ENCODE measurements at places on chromosomes 5 and 9. TPM values are rescaled to one million over a fixed set of nuclear protein-coding genes. Genes with fewer than 3 reads are reported as not detected.

DNA sequence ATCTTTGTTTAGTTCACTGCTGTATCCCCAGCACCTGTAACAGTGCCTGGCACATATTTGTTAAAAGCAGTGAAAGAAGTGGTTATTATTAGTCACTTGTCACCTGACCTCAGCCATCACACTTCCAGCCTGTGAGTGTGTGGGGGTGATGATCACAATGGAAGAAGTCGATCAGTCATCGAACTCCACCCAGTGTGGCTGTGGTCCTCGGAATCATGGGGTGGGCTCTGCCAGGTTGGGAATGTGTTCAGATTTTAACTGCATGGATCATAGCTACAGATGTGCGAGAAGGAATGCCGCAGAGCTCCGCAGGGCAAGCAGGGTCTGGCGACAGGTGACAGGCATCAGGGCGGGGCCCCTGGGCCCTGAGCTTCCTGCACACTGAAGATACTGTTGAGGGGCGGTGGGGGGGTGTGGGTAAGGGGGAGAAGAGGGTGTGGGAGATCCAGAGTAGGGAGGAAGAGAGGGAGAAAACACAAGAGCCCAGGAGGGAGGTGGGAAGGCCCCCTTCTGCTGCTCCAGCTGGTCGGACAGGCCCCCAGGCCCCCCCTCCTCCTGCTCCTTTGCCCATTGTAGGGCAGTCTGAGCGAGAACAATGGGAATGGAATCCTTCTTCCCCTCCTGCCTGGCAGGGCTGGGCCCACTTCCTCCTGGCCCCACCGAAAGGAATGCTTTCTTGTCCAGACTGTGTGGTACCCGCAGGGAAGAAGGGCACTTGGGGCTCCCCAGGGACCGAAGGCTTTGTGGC is 89.6 kb downstream of the SPRY4 start:
- no peaks in the 10 kb centered on the region for H3K27me3 ChIP-seq
- no peak for DNase-seq
- no peak overlapping the region for H3K4me3 ChIP-seq
- H3K4me1 ChIP-seq = peaks cover 4% of the 10 kb centered on the region

GRCh38 chr9:70427161-70427945 is 12.9 kb upstream of the KLF9 start:
- H3K27me3 ChIP-seq = no peaks in the 10 kb centered on the region
- no peak for DNase-seq
- no peak overlapping the region for H3K27ac ChIP-seq
- H3K36me3 ChIP-seq = no peaks in the 10 kb centered on the region

- no peaks in the 10 kb centered on the region for H3K4me1 ChIP-seq
- H3K27ac ChIP-seq = no peak overlapping the region
- no peaks in the 10 kb centered on the region for H3K27me3 ChIP-seq
- H3K4me3 ChIP-seq = no peak overlapping the region
- DNase-seq = no peak
- no peaks in the 10 kb centered on the region for H3K36me3 ChIP-seq
Measured at GRCh38 chr9:13318027-13318426, 38.5 kb upstream of the MPDZ start.

- no peaks in the 10 kb centered on the region for H3K27me3 ChIP-seq
- no peak overlapping the region for H3K4me3 ChIP-seq
- no peak overlapping the region for H3K27ac ChIP-seq
- DNase-seq = no peak
- no peaks in the 10 kb centered on the region for H3K4me1 ChIP-seq
Measured at GRCh38 chr9:70798018-70798417, 323.4 kb downstream of the TRPM3 start.

DNA sequence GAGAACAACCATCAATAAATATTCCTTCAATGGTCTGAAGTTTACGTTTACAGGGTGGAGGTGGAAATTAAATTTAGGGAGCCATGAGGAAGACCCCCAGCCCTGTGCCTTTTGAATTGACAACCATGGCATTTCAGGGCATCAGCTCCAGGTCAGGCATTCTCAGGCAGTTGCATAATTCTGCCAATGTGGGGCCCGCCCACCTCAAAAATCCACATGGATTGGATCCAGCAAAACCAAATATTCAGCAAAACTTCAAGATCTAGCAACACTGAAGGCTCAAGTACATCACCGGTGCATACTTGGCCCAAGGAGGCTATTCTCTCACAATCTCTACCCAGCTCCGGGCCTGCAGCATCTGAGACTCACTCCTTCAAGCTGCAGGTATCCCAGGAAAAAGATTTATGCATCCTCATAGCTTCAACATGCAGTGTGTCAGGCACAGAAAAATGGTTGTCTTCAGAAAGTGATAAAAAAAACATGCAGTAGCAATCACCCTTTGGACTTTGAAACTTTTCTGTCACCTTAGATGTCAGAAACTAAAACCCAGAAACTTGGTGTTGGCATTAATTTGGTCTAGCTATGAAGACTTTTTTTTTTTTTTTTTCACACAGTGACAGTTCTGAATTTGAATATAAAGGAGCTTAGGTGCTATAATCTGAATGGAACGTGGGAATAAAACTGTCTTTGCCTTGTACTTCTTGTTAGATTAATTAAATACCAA is 21.4 kb upstream of the ANXA2R start:
- H3K27ac ChIP-seq = no peak overlapping the region
- H3K27me3 ChIP-seq = no peaks in the 10 kb centered on the region
- peaks cover 15% of the 10 kb centered on the region for H3K4me1 ChIP-seq
- H3K4me3 ChIP-seq = no peak overlapping the region

- H3K4me1 ChIP-seq = peaks cover 51% of the 10 kb centered on the region
- H3K27me3 ChIP-seq = no peaks in the 10 kb centered on the region
- no peak overlapping the region for H3K4me3 ChIP-seq
- H3K27ac ChIP-seq = peak overlapping the region; percentile 78
- DNase-seq = no peak
Measured at GRCh38 chr5:147481874-147482705, 27.8 kb downstream of the DPYSL3 start.

DNA sequence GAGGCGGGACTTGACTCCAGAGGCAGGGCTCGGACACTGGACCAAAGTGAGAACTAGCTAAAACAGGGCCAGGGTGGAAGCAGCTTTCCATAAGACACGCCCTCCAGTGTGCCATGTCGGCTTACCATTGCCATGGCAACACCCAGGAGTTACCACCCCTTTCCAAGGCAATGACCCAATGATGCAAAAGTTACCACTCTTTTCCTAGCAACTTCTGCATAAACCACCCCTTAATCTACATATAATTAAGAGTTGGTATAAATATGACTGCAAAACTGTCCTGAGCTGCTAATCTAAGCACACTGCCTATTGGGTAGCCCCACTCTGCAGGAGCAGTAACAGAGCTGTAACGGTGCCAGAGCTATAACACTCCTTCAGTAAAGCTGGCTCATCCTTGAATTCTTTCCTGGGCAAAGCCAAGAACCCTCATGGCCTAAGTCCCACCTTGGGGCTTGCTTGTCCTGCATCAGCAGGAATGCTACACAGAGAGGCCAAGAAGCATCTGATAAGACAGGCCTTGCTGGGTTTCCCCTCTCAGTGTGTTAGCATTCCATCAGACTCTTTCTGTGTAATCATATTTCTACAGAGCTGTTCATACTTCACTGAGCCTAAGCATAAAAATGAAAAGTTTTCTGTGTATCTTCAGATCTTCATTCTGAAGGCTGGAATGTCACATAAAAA is 262.7 kb upstream of the KLF9 start:
- no peaks in the 10 kb centered on the region for H3K27me3 ChIP-seq
- no peaks in the 10 kb centered on the region for H3K4me1 ChIP-seq
- DNase-seq = no peak
- H3K36me3 ChIP-seq = no peaks in the 10 kb centered on the region

DNA sequence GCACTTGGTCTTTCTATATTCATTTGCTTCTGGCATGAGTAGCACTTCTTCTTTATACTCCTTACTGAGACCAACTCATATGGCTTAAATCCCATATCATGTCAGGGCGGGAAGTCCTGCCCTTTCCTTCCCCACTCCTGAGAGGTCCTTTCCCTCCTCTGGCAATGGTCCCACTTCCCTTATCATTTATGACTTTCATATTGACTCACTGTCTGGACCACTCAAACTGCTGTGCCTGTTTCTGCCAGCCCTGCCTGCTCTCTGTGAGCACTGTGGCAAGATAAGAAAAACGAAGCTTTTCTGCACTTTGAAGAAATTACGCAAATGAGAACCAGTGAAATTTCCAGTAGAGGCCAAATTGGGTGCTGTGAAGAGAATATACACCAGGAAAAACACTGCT is 58.1 kb downstream of the ZNF474 start:
- peaks cover 21% of the 10 kb centered on the region for H3K4me1 ChIP-seq
- no peak overlapping the region for H3K4me3 ChIP-seq
- no peak for DNase-seq
- H3K27me3 ChIP-seq = no peaks in the 10 kb centered on the region

- no peak for DNase-seq
- peaks cover 58% of the 10 kb centered on the region for H3K4me1 ChIP-seq
- no peaks in the 10 kb centered on the region for H3K27me3 ChIP-seq
- no peaks in the 10 kb centered on the region for H3K36me3 ChIP-seq
Measured at GRCh38 chr5:139562847-139563246, 1.7 kb downstream of the UBE2D2 start.

- H3K27me3 ChIP-seq = no peaks in the 10 kb centered on the region
- no peak for DNase-seq
- no peaks in the 10 kb centered on the region for H3K4me1 ChIP-seq
- H3K4me3 ChIP-seq = no peak overlapping the region
- H3K36me3 ChIP-seq = no peaks in the 10 kb centered on the region
- H3K27ac ChIP-seq = no peak overlapping the region
Measured at GRCh38 chr9:7342229-7342628, 457.3 kb downstream of the DMAC1 start.

DNA sequence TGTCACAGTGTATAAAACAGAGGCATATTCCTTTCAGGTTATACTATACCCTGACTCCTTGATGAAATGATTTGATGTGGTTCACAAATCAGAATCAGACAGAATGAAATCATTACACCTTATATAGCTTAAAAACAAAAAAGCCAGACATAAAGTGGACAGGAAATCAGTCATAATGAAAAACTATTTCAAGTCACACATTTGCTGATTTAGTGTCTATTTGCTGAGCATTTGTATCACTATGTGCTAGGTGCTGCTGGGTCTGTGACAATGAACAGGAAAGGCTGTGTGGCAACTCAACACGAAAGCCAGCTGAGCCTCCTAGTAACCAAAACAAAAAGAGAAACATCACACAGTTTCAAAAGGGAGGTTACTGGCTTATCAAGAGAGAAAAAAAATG is 194.0 kb downstream of the EFNA5 start:
- H3K36me3 ChIP-seq = no peaks in the 10 kb centered on the region
- peak overlapping the region; percentile 5 for H3K27ac ChIP-seq
- H3K27me3 ChIP-seq = no peaks in the 10 kb centered on the region
- no peak overlapping the region for H3K4me3 ChIP-seq
- H3K4me1 ChIP-seq = peaks cover 5% of the 10 kb centered on the region
- no peak for DNase-seq

- no peaks in the 10 kb centered on the region for H3K27me3 ChIP-seq
- no peak overlapping the region for H3K4me3 ChIP-seq
- no peaks in the 10 kb centered on the region for H3K36me3 ChIP-seq
- no peaks in the 10 kb centered on the region for H3K4me1 ChIP-seq
- H3K27ac ChIP-seq = no peak overlapping the region
Measured at GRCh38 chr5:127311349-127311748, 20.8 kb downstream of the MEGF10 start.

- no peaks in the 10 kb centered on the region for H3K36me3 ChIP-seq
- no peaks in the 10 kb centered on the region for H3K4me1 ChIP-seq
- no peaks in the 10 kb centered on the region for H3K27me3 ChIP-seq
- no peak overlapping the region for H3K27ac ChIP-seq
Measured at GRCh38 chr9:120104771-120105170, 475.2 kb downstream of the CDK5RAP2 start.

DNA sequence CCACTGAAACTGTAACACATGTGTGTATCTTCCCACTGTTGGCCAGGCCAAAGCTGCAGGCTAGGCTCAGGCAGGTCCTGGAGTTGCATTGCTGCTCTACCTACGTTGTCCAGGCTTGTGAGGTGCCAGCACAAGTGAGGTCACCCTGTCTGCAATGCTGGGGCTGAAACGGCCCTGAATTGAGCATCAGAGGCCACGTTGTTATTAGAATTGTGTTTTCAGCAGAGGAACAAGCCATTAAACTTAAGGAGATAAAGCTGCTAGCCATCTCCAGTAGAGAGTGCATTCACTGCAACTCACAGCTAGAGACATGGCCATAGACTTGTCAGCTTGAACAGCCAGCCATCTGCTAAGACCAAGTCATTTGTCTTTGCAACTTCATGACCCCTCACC is 191.8 kb downstream of the SEMA6A start:
- no peak overlapping the region for H3K4me3 ChIP-seq
- H3K27ac ChIP-seq = peak overlapping the region; percentile 4
- DNase-seq = no peak
- no peaks in the 10 kb centered on the region for H3K27me3 ChIP-seq

GRCh38 chr5:133945568-133945967 is 22.9 kb downstream of the C5orf15 start:
- H3K27ac ChIP-seq = no peak overlapping the region
- H3K4me3 ChIP-seq = no peak overlapping the region

- H3K36me3 ChIP-seq = peaks cover 97% of the 10 kb centered on the region
- DNase-seq = no peak
- no peak overlapping the region for H3K27ac ChIP-seq
- H3K4me1 ChIP-seq = no peaks in the 10 kb centered on the region
Measured at GRCh38 chr5:5461012-5461411, 38.5 kb downstream of the ICE1 start.

GRCh38 chr5:143318833-143319232 is 84.7 kb downstream of the NR3C1 start:
- H3K4me1 ChIP-seq = peaks cover 82% of the 10 kb centered on the region
- H3K27ac ChIP-seq = no peak overlapping the region
- no peak overlapping the region for H3K4me3 ChIP-seq
- no peak for DNase-seq

DNA sequence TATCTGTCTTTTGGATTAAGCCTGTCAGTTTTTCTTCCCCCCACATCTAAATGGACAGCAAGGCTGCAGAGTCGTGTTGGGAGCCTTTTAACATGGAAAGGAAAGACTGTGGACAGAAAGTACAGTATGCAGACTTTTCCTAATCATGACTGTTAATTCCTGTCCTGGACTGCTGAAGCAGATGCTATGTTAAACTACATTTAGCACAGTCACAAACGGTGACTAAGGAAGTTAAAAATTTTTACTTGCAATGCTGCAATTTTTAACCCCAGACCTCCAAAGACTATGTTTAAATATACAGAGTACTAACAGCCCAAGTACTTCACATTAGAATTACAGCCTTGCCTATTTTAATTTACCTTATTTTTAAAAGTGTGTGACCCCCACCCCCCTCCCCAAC is 51.8 kb downstream of the ELAVL2 start:
- DNase-seq = no peak
- H3K27me3 ChIP-seq = no peaks in the 10 kb centered on the region
- no peak overlapping the region for H3K4me3 ChIP-seq

The NME5 gene
- total RNA-seq = 7.3 TPM

The PRUNE2 gene
- 13.6 TPM for total RNA-seq

The CDX1 gene
- not detected for total RNA-seq

The ADAMTS6 gene
- total RNA-seq = 3.0 TPM

The ADAMTS13 gene
- 1.9 TPM for total RNA-seq

The ST8SIA4 gene
- total RNA-seq = 20.5 TPM

The CDC14B gene
- total RNA-seq = 16.0 TPM

The FAT2 gene
- 0.53 TPM for total RNA-seq

The SYNPO gene
- 90.6 TPM for total RNA-seq

The CDKN2B-AS1 gene
- 2.4 TPM for total RNA-seq
